ENCODE measurements at places on chromosomes 16 and 17.

GRCh38 chr17:13736916-13737315 is 135.2 kb upstream of the HS3ST3A1 start:
- DNase-seq: no peak

- no peak for DNase-seq
Measured at GRCh38 chr17:48022901-48023300, 14.7 kb downstream of the COPZ2 start.

GRCh38 chr17:15048933-15049794 is 216.0 kb downstream of the PMP22 start:
- DNase-seq: no peak

DNA sequence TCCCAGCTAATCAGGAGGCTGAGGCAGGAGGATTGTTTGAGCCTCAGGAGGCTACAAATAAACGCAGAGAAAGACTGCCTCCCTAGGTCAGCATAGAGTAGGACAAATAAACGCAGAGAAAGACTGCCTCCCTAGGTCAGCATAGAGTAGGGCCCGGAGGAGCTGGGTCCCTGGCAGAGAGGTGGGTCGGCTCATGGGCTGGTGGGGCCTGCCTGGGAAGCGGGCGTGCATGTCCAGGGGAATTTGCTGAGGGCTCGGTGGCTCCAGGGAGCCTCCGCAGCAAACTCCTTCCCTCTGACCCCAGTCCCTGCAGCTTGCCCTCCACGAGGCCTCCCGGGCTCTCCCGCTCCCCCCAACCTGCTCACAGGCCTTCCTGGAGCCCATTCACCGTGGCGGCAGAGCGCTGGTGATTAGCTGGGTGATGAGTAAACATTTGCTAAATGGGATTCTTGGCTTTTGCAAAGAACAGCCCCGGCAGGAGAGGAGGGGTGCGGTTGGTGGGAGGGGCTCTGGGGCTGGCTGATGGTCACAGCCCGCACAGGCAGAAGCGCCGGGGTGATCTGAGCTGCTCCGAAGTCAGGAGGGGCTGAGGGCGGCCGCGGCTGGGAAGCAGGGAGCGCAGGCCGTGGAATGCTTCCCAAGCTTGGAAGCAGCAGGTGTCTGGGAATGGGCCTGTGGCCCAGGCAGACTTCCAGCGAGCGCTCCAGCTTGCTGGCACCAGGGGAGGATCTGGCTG is 93.1 kb downstream of the RTN4RL1 start:
- no peak for DNase-seq

GRCh38 chr17:38674014-38674748 is 576 bp downstream of the EPOP start:
- no peak for DNase-seq

DNA sequence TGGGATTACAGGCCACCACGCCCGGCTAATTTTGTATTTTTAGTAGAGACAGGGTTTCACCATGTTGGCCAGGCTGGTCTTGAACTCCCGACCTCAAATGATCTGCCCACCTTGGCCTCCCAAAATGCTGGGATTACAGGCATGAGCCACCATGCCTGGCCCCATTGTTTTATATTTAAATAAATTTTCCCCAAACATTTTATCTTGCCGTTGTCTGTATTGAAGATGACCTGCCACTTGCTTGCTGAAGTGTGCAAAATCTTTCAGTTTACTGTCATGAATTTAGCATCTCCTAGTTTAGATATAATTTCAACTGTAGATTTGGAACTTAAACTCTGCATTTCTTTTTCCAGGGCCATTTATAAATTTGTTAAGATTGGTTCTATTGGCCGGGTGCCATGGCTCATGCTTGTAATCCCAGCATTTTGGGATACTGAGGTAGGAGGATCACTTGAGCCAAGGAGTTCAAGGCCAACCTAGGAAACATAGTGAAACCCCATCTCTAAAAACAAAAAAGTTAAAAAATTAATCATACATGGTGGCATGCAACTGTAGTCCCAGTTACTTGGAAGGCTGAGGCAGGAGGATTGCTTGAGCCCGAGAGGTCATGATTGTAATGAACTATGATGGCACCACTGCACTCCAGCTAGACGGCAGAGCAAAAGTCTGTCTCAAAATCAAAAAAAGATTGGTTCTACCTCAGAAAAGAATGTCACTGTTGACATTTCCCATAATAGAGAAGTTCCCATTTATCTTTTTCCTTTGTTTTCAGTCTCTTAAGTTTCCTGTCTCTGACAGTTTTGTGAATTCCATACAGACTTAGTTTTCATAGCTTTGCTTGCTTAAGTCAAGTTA is 84.4 kb downstream of the VMP1 start:
- no peak for DNase-seq

- DNase-seq: no peak
Measured at GRCh38 chr17:57461082-57461481, 204.8 kb downstream of the MSI2 start.

- no peak for DNase-seq
Measured at GRCh38 chr17:35907691-35908090, 22.9 kb downstream of the RDM1 start.

DNA sequence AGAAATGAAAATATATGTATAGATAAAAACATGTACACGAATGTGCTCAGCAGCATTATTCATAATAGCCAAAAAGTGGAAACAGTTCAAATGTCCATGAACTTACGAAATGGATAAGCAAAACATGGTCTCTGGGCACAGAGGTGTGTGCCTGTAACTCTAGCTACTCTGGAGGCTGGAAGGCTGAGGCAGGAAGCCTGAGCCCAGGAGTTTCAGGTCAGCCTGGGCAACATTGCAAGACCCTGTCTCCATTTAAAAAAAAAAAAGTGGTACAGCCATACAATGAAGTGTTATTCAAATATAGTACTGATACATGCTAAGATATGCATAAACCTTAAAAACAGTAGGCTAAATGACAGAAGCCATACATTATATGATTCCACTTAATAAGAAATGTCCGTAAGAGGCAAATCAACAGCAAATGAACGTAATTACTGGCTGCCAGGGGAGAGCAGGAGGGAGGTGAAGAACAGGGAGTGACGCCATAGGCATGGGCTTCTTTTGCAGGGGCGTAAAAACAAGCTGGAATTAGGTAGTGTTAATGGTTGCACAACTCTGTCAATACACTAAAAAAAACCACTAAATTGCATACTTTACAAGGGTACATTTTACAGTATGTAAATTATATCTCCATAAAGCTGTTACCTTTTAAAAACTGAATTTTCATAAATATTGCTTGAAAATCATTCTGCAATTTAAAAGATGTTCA is 87.2 kb upstream of the PLEKHM1 start:
- DNase-seq: no peak

DNA sequence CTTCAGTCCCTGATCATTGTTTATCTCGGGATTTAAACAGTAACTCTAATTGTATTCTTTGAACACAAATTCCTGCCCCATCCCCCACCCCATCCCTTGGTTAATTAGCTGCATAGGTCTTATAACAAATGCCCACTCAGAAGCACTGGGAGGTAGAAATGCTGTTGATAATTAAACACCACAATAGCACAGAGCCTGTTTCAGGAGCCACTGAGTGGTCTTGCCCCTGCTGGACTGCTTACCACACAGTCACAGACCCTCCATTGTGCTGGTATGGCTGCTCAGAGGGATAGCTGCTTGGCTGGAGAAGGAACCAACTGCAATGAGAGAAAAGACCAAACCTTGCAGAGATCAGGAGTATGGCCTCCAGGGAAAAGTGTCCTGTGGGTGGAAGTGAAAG is 214.1 kb downstream of the ANKFN1 start:
- no peak for DNase-seq

- DNase-seq: no peak
Measured at GRCh38 chr17:75980188-75981018, 1.4 kb downstream of the TEN1 start.

DNA sequence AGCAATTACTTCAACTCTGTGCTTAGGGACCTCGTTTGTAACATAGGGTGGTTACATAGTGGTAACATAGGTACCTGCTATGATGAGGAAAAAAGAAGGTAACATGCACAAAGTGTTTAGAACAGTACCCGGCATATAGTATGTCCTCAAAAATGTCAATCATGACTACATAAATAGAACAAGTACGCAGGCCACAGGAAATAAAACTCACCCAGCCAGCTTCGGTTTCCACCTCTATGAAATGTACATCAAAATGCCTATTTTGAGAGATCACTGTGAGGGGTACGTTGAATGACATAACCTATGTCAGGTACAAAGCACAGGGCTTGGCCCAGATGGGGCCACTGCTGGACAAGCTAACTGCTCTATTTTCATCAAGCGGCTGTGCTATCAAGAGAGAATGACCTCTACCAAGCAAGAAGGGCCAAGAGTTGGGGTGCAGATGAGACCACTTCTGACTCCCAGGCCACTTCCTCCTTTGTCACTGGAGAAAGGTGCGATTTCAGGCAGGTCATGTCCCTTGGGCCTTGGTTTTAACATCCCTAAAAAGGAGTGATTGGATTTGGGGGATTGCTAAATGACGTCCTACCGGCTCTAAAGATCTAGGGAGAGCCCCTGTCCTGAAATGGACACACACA is 45.4 kb downstream of the WSB1 start:
- no peak for DNase-seq

DNA sequence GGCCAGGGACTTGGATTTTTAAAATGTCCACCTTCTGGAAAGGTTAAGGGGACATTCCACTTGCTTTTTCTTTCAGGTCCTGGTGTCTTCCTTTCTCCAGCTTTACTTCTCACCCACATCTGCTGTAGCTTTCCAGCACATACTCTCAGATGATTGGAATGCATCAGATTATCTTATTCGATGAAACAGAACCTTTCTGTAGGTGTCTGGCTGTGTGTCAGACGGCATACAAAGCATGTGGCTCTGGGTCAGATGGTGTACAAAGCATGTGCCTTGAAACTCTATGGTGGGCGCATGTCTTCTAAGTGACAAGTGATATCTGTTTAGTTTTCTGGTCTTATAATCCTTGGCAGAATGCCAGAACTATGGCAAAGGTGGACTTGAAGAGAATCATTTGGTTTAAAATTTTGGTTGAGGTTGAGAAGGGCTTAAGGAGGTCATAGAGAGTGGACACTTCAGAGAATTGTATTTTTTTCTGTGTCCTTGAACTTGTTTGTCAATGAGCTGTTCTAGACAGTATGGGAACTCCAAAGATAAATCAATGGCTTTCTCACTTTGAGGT is 125.3 kb downstream of the FTO start:
- no peak for DNase-seq

GRCh38 chr17:49936386-49936785 is 32.6 kb upstream of the DLX4 start:
- no peak for DNase-seq

- no peak for DNase-seq
Measured at GRCh38 chr16:54847207-54847606, 83.5 kb upstream of the IRX5 start.

DNA sequence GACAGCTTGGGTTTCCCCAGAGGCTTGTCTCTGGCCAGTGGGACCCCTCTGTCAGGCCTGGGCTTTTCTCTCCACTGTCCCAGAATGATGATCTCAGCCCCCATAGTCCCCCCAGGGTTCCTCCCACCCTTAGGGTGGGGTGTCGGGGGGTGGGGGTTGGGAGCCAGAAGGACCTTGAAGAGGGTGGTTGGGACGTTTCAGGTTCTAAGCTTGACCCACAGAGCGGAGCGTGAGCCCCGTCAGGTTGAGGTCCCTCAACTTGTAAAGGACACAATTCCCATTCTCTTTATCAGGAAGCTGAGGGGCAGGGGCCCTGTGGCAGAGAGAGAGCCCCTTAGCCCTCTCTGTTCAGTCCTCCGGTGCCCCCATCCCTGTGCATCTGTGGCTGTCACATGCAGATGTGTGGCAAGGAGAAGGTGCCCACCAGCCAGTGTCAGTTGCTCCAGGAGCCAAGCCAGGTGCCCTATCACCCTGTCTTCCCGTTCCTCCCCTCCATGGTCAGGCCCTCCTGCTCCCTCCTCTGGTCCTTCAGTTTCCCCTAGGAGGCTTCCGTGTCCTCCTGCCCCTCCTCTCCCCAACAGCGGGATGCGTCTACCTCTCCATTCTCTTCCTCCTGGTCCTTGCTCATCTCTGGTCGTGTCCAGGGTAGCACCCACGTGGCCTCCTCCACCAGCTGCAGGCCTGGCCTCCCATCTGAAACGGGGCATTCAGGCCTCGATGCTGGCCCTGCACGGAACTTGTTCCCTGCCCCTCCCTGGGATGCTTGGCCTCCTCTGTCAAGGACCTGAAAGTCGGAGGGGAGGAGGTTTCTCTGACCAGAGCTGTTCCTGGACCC is 1.5 kb upstream of the NTN3 start:
- DNase-seq: no peak

DNA sequence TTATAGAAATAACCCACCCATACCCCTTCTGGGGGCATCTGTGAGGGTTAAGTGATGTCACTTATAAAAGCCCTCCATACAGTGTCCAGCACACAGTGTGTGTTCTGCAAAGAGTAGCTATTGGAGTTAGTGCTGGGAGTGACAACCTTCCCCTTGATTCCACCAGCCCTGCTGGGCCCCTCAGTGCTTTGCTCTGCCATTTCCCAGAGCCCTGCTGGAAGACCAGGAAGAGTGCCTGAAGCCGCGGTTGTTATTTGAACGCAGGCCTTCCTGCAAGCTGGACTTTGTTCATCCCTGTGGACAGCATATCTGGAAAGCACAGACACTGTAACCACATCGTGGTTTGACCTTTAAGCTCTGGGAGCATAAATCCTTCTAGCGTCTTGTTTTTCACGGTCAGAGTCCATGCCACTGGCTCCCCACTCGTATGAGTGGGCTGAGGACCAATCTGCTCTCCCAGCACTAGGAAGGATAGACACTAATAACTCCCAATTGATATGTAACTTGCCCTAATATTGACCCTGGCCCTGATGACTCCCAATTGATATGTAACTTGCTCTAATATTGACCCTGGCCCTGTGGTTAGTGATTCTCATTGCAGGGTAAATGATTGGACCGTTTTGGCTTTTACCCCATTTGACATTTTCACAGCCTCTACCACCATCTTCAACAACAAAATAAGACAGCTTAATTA is 297.1 kb upstream of the MAF start:
- DNase-seq: no peak

GRCh38 chr16:52229471-52229870 is 317.5 kb downstream of the TOX3 start:
- no peak for DNase-seq

- no peak for DNase-seq
Measured at GRCh38 chr17:49924116-49924515, 44.9 kb upstream of the DLX4 start.

GRCh38 chr16:57430955-57431354 is 16.2 kb downstream of the CIAPIN1 start:
- DNase-seq: no peak

- DNase-seq: no peak
Measured at GRCh38 chr16:88017587-88018101, 66.4 kb downstream of the BANP start.

DNA sequence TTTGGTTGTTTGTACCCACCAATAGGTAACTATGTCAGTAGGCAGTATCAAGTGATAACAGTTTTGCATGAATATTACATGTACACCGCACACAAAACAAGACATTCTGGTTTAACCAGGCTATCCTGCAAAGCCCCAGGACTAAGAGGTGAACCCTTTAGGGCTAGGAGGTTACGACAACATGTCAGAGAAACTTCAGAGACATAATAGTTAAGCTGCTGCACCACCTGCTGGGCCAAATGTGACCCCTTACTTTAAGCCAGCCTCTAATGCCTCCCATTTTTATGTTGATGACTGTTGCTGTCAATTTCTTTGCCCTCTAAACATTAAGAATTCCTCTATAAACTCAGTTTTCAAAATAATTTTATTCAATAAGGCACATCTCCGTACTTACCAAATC is 15.4 kb downstream of the SRP68 start:
- DNase-seq: no peak

- no peak for DNase-seq
Measured at GRCh38 chr16:9077091-9077809, 14.2 kb upstream of the HAPSTR1 start.

Measured in Panc1 (cell line).